ENCODE measurements at places on chromosomes 16 and 17. TPM values are rescaled to one million over a fixed set of nuclear protein-coding genes. Genes with fewer than 3 reads are reported as not detected.
A peak's percentile ranks its signal among the peaks of the same experiment; 100 is the strongest.

OSGIN1 gene
- 0.77 TPM for total RNA-seq

QRICH2 gene
- 4.1 TPM for total RNA-seq

SLC2A4 gene
- 1.8 TPM for total RNA-seq

OTOP3 gene
- not detected for total RNA-seq

BAIAP3 gene
- 0.59 TPM for total RNA-seq

HOXB13 gene
- total RNA-seq, result not detected

KCNJ18 gene
- total RNA-seq, result not detected

GRCh38 chr17:63041722-63042121 is 75.7 kb downstream of the TANC2 start:
- no peaks in the 10 kb centered on the region for H3K36me3 ChIP-seq
- H3K27me3 ChIP-seq, result no peaks in the 10 kb centered on the region
- H3K4me1 ChIP-seq, result no peaks in the 10 kb centered on the region
- H3K27ac ChIP-seq, result no peak overlapping the region
- no peak overlapping the region for H3K4me3 ChIP-seq

DNA sequence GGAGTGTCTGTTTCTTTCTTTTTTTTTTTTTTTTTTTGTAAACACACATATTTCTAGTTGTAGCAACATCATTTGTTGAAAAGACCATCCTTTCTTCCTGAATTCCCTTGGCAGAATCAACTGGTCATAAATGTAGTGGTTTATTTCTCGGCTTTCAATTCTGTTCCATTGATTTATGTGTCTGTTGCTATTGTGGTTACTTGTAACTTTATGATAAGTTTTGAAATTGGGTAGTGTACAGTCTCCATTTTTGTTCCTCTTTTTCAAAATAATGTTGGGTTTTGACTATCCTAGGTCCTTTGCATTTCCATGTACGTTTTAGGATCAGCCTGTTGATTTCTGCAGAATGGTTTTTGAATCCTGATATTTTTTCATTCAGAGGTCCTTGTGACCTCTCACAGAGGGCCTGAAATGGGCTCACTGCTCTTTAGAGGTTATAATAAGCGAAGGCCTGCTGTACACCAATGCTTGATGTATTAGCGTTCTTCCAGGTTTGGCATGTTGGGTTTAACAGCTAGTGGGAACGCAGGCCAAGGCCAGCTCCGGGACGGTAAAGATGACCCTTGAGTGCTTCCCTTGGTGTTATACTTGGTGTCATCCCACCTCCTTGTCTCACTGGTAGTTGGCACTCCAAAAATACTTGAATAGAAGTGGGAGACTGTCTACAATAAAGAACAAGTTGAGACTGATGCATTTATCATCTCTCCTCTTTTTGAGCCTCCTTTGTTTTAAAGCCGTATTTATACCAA is 43.8 kb downstream of the ZNRF1 start:
- peaks cover 6% of the 10 kb centered on the region for H3K4me1 ChIP-seq
- no peak overlapping the region for H3K4me3 ChIP-seq
- peak overlapping the region; percentile 82 for H3K27ac ChIP-seq
- no peaks in the 10 kb centered on the region for H3K36me3 ChIP-seq

- H3K4me3 ChIP-seq, result no peak overlapping the region
- H3K27ac ChIP-seq, result peak overlapping the region; percentile 57
- no peaks in the 10 kb centered on the region for H3K4me1 ChIP-seq
- H3K27me3 ChIP-seq, result no peaks in the 10 kb centered on the region
- DNase-seq, result no peak
These were observed 29.0 kb upstream of the KPNB1 start for GRCh38 chr17:47620503-47621245.

- DNase-seq, result no peak
- no peak overlapping the region for H3K27ac ChIP-seq
- H3K36me3 ChIP-seq, result no peaks in the 10 kb centered on the region
- H3K4me3 ChIP-seq, result no peak overlapping the region
- no peaks in the 10 kb centered on the region for H3K4me1 ChIP-seq
- H3K27me3 ChIP-seq, result no peaks in the 10 kb centered on the region
These were observed 3.3 kb upstream of the TNFRSF13B start for GRCh38 chr17:16975277-16975651.

GRCh38 chr16:58111302-58111627 is 17.9 kb downstream of the CFAP20 start:
- no peak overlapping the region for H3K4me3 ChIP-seq
- no peaks in the 10 kb centered on the region for H3K36me3 ChIP-seq
- no peak overlapping the region for H3K27ac ChIP-seq

GRCh38 chr17:50573866-50574611 is 13.5 kb downstream of the CACNA1G start:
- no peak for DNase-seq
- no peak overlapping the region for H3K27ac ChIP-seq
- H3K4me1 ChIP-seq, result no peaks in the 10 kb centered on the region
- H3K36me3 ChIP-seq, result no peaks in the 10 kb centered on the region

- no peak overlapping the region for H3K27ac ChIP-seq
- DNase-seq, result peak; percentile 24
- H3K27me3 ChIP-seq, result no peaks in the 10 kb centered on the region
- no peaks in the 10 kb centered on the region for H3K4me1 ChIP-seq
- H3K4me3 ChIP-seq, result no peak overlapping the region
- H3K36me3 ChIP-seq, result no peaks in the 10 kb centered on the region
These were observed 62.8 kb upstream of the ADCY9 start for GRCh38 chr16:4179020-4179419.

- peaks cover 68% of the 10 kb centered on the region for H3K4me1 ChIP-seq
- DNase-seq, result no peak
- H3K27ac ChIP-seq, result peak overlapping the region; percentile 93
- no peaks in the 10 kb centered on the region for H3K36me3 ChIP-seq
- H3K27me3 ChIP-seq, result no peaks in the 10 kb centered on the region
- H3K4me3 ChIP-seq, result no peak overlapping the region
These were observed 333.0 kb downstream of the SEC14L1 start for GRCh38 chr17:77473615-77474226.

- H3K36me3 ChIP-seq, result no peaks in the 10 kb centered on the region
- H3K27ac ChIP-seq, result no peak overlapping the region
- no peaks in the 10 kb centered on the region for H3K4me1 ChIP-seq
- no peak overlapping the region for H3K4me3 ChIP-seq
- no peaks in the 10 kb centered on the region for H3K27me3 ChIP-seq
These were observed 30.0 kb downstream of the DGKE start for GRCh38 chr17:56863974-56864373.

- peak within 1 kb of the TSS; percentile 81 for H3K4me3 ChIP-seq
- no peak for DNase-seq
These were observed at the start of gene KATNB1 for GRCh38 chr16:57735755-57736418. KATNB1 (plus strand) TSS chr16:57735770; CDS start chr16:57737244, 1,474 bp downstream.

Data from uterus (tissue), 4 donors.